Activated T-helper 2 cell treated with anti-CD3 and anti-CD28 coated beads, Interferon-gamma antibody, Interleukin-2, Interleukin-4, amounts not matched to agents 10 μg/mL and 5 μg/mL and 100 μg/mL, durations not matched to agents 14 hours and 24 hours and 36 hours (primary cell): ENCODE measurements at places on chromosomes 1 and 21.

- no peak overlapping the region for H3K4me3 ChIP-seq
- no peak for DNase-seq
- peaks cover 5% of the 10 kb centered on the region for H3K4me1 ChIP-seq
- H3K27me3 ChIP-seq = no peaks in the 10 kb centered on the region
Measured at GRCh38 chr1:37954316-37954971, 7.6 kb upstream of the INPP5B start.

DNA sequence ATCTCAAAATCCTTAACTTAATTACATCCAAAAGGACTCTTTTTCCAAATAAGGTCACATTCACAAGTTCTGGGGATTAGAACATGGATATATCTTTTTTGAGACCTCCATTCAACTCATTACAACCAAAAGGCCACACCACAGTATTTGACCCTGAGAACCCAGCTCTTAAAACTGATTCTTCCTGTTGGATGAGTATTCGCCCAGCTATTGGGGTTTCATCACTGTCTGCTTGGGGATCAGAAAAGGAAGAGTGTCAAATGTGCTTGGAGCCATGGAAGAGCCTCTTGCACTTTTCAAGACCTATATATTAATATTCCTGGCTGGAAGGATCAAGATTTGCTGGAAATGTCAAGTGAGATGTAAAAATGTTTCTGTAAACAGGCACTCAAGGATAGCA, 5.4 kb upstream of the TINAGL1 start:
- no peak overlapping the region for H3K4me3 ChIP-seq
- H3K4me1 ChIP-seq = peaks cover 2% of the 10 kb centered on the region
- H3K27me3 ChIP-seq = peaks cover 12% of the 10 kb centered on the region
- H3K36me3 ChIP-seq = no peaks in the 10 kb centered on the region
- no peak overlapping the region for H3K27ac ChIP-seq

GRCh38 chr21:36854391-36854790, 112.1 kb downstream of the HLCS start:
- no peak overlapping the region for H3K27ac ChIP-seq
- H3K4me3 ChIP-seq = no peak overlapping the region
- H3K4me1 ChIP-seq = peaks cover 14% of the 10 kb centered on the region
- DNase-seq = no peak
- H3K36me3 ChIP-seq = no peaks in the 10 kb centered on the region

- H3K4me3 ChIP-seq = no peak overlapping the region
- no peaks in the 10 kb centered on the region for H3K4me1 ChIP-seq
- DNase-seq = no peak
- H3K27ac ChIP-seq = no peak overlapping the region
Measured at GRCh38 chr1:53129891-53130597, 12.4 kb downstream of the SLC1A7 start.

GRCh38 chr1:53259932-53260331, 21.6 kb upstream of the MAGOH start:
- H3K4me3 ChIP-seq = no peak overlapping the region
- no peak for DNase-seq
- no peaks in the 10 kb centered on the region for H3K27me3 ChIP-seq
- no peaks in the 10 kb centered on the region for H3K4me1 ChIP-seq
- no peak overlapping the region for H3K27ac ChIP-seq

GRCh38 chr1:101115112-101115511, 89.5 kb upstream of the DPH5 start:
- H3K4me1 ChIP-seq = peaks cover 56% of the 10 kb centered on the region
- no peak for DNase-seq
- H3K27ac ChIP-seq = no peak overlapping the region
- H3K36me3 ChIP-seq = peaks cover 36% of the 10 kb centered on the region

DNA sequence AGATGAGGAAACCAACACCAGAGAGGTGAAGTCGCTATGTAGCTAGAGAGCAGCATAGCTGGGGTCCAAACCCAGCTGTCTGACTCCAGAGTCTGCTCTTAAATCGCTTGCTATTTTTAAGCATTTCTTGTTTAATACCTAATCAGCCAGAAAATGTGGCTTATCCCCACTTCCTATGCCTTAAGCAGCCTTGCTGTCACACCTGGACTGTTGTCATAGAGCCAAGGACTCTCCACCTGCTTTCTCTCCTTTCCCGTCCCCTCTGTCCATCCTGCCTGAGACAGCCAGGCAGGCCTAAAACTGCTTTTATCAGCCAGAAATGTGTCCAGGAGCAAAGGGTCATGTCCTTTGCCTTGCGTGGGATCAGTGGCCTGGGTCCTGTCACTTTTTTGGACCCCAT, 28.3 kb upstream of the EPHA8 start:
- H3K27me3 ChIP-seq = no peaks in the 10 kb centered on the region
- no peak overlapping the region for H3K27ac ChIP-seq
- DNase-seq = no peak
- H3K4me3 ChIP-seq = no peak overlapping the region
- H3K36me3 ChIP-seq = no peaks in the 10 kb centered on the region

DNA sequence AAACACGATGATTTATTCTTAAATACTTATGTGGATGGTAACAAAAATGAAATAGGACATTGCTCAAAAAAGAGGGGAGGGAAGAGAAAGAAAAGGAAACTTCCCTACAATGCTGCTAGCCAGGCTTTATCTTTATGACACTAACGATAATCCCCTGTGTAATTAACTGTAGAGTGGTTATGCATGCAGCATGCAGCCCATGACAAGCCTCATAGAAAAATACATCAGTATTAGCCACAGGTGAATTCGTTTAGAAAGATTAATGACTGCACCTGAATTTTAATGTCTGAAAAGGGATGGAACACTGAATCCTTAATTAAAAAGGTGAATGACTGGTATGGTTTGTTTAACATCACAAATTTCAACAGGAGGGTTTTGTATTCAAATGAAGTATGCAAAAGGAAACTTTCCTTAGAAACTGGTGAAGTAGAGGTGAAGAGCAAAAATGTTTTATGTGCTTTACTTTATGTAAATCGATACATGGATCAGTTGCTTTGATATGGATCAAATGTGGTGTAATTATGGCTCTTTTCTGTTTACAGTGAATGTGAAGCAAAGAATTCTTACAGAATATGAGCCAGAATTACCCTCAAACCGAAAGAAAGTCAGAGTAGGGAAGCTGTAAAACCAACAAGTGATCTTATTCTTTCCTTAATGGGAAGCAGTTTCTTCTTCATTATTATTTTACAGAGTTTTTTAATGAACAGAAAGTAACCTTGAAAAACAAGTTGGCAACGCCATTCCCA, 569.6 kb upstream of the ADGRL2 start:
- H3K4me1 ChIP-seq = no peaks in the 10 kb centered on the region
- no peaks in the 10 kb centered on the region for H3K36me3 ChIP-seq
- no peak for DNase-seq
- H3K27ac ChIP-seq = no peak overlapping the region
- H3K4me3 ChIP-seq = no peak overlapping the region

DNA sequence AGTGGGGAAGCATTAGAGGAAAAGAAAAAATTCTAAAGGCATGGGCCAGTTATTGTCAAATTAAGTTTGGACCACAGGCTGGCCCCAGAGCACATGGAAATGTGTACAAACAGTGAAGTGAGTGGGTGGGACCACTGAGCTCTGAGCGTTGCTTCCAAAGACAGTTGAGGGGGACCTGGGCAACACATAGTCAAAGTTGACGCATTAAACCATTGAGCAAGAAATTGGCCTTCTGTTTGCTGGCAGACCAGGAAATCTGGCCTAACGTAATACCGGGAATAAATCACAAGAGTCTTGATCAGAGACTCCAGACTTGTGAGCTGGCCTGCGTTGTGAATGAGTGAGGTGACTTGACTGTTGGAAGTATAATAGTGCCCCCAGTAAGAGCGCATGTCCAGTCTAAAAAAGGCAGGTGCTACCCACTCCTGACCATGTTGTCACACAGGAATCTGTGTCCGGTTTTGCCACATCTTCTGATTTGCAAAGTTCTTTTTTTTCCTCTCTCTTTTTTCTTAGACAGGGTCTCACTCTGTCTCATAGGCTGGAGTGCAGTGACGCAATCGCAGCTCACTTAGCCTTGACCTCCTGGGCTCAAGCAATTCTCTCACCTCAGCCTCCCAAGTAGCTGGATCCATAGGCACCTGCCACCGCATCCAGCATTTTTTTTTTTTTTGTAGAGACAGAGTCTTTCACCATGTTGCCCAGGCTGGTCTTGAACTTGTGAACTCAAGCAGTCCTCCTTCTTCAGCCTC, 10.7 kb downstream of the EPHB2 start:
- H3K4me3 ChIP-seq = no peak overlapping the region
- H3K4me1 ChIP-seq = no peaks in the 10 kb centered on the region

- no peaks in the 10 kb centered on the region for H3K27me3 ChIP-seq
- no peak overlapping the region for H3K4me3 ChIP-seq
- DNase-seq = peak; percentile 23
- no peak overlapping the region for H3K27ac ChIP-seq
- no peaks in the 10 kb centered on the region for H3K4me1 ChIP-seq
- H3K36me3 ChIP-seq = no peaks in the 10 kb centered on the region
Measured at GRCh38 chr1:47755101-47755990, 241.8 kb downstream of the TRABD2B start.

DNA sequence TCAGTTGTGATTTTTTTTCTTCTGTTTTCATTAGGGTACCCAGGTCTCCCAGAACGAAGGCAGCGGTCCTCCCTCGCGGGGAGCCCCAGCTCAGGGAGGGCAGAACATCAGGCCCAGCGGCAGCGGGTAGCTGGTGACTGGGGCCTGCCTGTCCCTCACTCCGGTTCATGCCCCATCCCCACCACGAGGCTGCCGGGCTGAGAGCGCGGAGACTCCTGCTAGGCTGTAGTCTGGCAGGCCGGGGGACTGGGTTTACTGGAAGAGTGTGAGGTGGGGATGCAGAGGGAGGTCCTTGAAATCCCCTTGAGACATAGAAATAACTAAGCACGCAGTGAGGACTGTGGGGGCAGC, 10.5 kb downstream of the BRINP2 start:
- peaks cover 2% of the 10 kb centered on the region for H3K4me1 ChIP-seq
- H3K4me3 ChIP-seq = peak overlapping the region; percentile 23
- DNase-seq = no peak
- H3K27me3 ChIP-seq = peaks cover 28% of the 10 kb centered on the region
- H3K36me3 ChIP-seq = no peaks in the 10 kb centered on the region

- no peak overlapping the region for H3K4me3 ChIP-seq
- no peaks in the 10 kb centered on the region for H3K4me1 ChIP-seq
- H3K27ac ChIP-seq = no peak overlapping the region
- H3K36me3 ChIP-seq = peaks cover 40% of the 10 kb centered on the region
Measured at GRCh38 chr1:16296643-16297042, 55.6 kb downstream of the FBXO42 start.

DNA sequence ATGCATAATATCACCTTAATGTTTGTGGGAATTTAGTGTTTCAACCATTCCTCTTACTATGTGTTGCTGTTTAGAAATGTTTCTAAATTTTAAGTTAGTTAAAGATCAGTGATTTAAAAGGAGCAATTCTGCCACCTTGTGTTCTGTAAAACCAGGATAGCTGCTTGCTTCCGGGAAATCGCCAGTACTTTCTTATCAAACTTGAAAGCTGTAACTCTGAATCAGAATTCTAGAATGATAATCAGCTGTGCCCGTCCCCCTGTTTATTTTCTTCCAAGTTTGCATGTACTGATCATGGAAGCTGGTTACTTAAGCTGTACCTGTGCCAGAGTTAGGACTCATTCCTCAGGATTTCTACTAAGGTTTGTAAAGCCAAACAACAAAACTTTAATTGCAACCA, 656.4 kb downstream of the LTN1 start:
- no peaks in the 10 kb centered on the region for H3K4me1 ChIP-seq
- no peaks in the 10 kb centered on the region for H3K36me3 ChIP-seq
- no peak for DNase-seq
- no peak overlapping the region for H3K4me3 ChIP-seq
- H3K27ac ChIP-seq = no peak overlapping the region

DNA sequence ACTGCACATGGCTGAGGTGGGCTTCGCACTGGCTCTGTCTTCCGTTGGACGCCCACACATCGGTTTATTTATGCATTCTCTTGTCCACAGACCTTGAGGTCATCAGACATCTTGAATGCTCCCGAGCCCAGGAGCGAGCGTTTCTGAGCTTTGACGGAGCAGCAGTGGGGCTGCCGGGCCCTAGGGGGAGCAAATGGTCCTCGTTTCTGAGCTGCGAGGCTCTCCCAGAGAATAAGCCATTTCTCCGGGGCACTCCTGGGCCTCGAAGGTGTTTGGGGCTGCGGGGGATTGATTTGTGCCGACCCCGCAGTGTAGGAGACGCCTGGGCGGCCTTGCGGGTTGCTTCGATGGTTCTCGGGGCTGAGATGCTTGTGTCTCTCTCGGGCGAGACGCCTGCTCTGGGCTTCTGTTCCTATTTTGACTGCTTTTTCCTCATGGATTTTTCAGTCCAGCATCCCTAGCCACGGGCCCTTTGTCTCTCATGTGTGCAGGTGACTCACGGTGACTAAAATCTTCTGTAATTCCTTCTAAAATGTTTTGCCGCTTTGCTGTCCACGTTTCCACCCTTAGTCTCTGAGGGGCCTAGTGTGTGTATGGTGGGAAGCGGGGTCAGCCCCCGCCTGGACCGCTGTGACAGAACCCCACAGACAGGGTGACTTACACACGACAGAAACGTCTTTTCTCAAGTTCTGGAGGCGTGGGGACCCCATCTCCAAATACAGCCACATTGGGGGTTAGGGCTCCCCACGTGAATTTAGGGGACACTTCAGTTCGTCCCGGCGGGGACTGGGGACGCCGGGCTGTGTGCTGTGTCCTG, 62.1 kb downstream of the FAAP20 start:
- no peaks in the 10 kb centered on the region for H3K36me3 ChIP-seq
- H3K4me3 ChIP-seq = peak overlapping the region; percentile 76
- H3K27ac ChIP-seq = peak overlapping the region; percentile 52
- no peaks in the 10 kb centered on the region for H3K27me3 ChIP-seq
- H3K4me1 ChIP-seq = peaks cover 8% of the 10 kb centered on the region

GRCh38 chr1:246394121-246394520, 113.0 kb downstream of the SMYD3 start:
- H3K27ac ChIP-seq = no peak overlapping the region
- no peak for DNase-seq
- H3K27me3 ChIP-seq = no peaks in the 10 kb centered on the region
- peaks cover 1% of the 10 kb centered on the region for H3K4me1 ChIP-seq
- peaks cover 8% of the 10 kb centered on the region for H3K36me3 ChIP-seq

- no peak for DNase-seq
- no peaks in the 10 kb centered on the region for H3K36me3 ChIP-seq
- H3K27me3 ChIP-seq = peaks cover 36% of the 10 kb centered on the region
- H3K4me1 ChIP-seq = no peaks in the 10 kb centered on the region
- no peak overlapping the region for H3K27ac ChIP-seq
Measured at GRCh38 chr1:87176087-87176486, 152.6 kb upstream of the LMO4 start.

GRCh38 chr1:117188170-117188815, 22.4 kb downstream of the VTCN1 start:
- H3K27me3 ChIP-seq = peaks cover 16% of the 10 kb centered on the region
- no peak overlapping the region for H3K27ac ChIP-seq
- H3K4me1 ChIP-seq = no peaks in the 10 kb centered on the region

DNA sequence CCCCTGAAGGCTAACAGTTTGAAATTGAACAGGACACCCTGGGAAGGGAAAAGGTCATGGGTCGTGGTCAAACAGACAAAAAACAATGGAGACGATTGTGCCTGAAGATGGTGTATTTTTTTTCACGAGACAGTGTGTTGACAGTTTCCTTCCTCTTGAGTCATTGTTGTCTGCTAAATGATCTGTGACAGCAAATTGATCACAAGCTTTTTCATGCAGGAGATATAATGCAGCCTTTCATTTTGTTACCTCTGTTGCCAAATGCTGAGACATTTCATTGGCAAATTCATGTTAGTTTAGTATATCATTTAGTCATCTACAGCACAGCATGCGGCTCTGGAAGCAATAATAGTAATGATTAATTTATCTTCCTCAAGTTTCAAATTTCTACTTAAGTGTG, 27.7 kb downstream of the UBE2U start:
- no peak overlapping the region for H3K4me3 ChIP-seq
- no peak for DNase-seq
- no peaks in the 10 kb centered on the region for H3K36me3 ChIP-seq
- H3K4me1 ChIP-seq = no peaks in the 10 kb centered on the region
- H3K27me3 ChIP-seq = peaks cover 33% of the 10 kb centered on the region
